Stimulated activated CD4-positive, alpha-beta T cell treated with anti-CD3 and anti-CD28 coated beads, Interleukin-12 subunit alpha, Interleukin-12 subunit beta, amount 100 ng/mL, for 48 hours (primary cell): ENCODE measurements at places on chromosomes 5 and 9.

GRCh38 chr5:170327168-170327567, 29.6 kb upstream of the LCP2 start:
- no peak for DNase-seq

DNA sequence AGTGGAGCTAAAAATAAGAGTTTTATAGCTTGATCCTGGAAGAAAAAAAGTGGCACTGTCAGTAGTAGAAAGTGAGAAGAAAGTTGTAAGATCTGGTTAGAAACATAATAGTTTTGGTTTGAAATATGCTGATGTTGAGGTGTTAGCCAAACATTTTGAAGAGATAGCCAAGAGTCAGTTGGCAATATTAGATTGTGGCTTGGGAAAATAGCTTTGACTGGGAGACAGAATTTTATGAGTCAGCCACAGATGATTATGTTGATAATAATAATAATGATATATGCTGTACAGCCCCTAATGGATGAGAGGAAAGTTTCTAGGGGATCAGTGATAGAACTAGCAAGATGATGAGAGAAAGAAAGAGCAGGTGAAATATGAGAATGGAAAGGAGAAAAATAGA, 12.4 kb upstream of the CDH18 start:
- DNase-seq, result no peak

DNA sequence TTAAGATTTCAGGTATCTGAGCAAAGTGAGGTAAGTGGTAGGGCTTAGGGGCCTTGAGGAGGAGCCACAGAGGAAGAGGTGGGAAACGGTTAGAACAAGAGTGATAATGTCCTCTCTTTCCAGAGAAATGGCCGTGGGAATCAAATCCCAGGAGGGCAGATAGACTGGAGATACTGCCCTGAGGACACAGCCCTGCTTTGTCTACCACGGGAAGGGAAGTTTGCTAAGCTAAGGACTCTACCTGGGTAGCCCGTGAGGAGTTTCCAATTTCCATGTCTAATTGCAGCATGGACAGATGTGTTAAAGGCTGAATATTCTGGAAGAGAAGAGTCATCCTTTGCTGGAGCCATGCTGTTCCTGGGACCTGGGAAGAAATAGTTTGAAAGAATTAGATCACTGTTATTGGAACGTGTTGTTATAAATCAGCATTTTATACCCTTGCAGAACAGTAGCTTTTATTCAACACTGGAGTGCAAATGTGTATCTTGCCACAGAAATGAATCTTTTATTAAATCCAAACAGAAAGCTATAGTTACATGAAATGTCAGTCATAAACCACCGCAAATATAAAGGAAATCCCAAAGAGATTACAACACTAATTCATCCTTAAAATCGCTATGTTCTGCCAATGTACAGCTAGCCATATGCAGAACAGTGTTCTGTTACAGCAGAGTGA, 133.2 kb upstream of the LHFPL2 start:
- DNase-seq, result no peak

DNA sequence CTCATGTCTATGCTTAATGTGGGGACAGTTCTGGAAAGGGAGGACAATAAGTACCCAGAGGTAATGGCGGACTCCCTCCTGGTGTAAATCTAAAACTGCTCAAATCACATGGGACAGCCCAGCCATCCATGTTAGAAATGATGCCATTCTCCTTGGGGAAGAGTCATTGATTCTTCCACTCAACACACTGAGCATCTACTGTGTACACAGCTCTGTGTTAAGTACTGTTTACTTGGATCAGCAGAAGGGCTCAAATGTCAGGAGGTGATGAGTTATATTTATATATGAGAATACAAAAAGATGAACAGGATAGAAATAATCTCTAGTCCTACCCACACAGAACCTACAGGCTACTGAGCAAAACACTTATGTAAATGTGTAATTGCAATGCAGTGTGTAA, 31.8 kb upstream of the NANS start:
- no peak for DNase-seq

DNA sequence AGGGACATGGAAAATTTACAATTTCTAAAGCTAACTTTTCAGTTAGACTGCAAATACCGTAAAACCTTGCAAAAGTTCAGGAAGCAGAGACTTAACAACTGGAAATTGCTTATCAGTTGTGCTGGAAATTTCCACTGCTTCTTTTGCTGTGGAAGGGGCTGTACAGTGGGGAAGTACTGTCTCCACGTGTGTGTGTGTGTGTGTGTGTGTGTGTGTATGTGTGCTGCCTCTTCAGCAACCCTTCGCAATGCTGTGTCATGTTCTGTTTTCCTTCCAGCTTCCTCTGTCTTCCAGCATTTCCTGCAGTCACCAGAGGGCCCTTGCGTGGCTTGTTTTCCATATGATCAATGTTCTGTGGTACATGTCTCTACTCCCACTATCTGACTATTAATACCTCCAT, 87.5 kb upstream of the RANBP3L start:
- no peak for DNase-seq

GRCh38 chr9:38292480-38292879, 100.0 kb upstream of the ALDH1B1 start:
- no peak for DNase-seq

DNA sequence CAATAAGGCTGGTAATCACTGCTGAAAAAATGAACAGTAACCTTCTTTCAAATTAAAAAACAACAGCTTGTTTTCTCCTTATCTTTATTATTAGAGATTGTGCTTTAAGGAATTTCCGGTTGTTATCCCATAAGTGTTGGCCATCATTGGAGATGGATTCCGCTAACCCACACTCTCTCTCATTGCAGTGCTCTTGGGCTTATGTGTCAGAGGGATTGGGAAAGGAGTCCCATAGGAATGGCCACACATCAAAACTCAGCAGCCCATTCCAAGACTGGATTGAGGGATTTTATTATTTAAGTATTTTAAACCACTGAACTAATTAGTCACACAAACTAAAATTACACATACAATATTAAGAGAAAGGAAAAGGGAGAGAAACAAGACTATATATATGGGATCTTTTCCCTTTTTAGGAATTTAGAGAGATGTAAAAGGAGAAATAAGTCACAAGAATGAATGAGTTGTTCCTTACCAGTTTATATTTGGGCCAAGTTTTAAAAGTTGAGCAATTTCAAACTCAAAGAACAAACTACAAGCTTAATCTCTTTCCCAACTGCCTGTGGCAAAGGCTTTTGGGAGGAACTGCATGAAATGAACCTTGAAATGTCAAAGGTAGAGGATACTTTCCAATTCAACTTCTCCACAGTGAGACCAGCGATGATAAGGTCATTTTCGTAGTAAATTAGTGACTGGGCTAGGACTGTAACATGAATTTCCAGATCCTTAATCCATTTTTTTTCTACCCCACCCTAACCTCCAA, 2.4 kb downstream of the SPINK6 start:
- DNase-seq, result no peak

GRCh38 chr9:97527626-97528528, 26.4 kb downstream of the TMOD1 start:
- DNase-seq, result no peak

DNA sequence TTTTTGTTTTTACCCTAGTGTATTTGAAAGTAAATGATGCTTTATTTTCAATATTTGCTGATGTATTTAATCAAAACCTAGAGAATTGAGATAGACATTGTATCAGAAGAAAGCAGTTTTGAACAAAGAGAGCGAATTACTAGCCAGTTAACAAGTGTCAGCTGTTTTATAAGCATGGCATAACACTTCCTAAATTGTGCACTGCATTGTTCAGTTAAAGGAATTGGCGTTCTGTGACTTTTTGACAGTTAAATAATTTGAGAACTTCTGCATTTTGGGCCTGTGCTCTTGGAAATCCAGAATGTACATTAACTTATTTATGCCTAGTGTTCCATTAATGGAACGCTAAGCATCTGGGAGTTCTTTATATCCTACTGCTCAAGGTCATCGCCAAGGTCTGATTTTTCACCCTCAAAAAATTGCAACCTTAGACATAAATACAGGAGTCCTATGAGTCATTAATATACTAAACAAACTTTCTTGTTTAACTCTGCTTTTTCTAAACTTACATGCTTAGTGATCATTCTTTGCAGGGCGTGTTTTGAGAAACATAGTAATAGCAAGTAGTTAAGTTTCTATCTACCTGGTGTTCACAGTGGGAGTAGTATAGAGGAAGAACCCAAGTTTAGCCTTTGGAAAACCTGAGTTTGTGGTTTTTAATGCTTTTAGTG, 31.1 kb downstream of the RASA1 start:
- no peak for DNase-seq

- DNase-seq, result no peak
Observed at GRCh38 chr5:9318031-9318430, 227.8 kb downstream of the SEMA5A start.

DNA sequence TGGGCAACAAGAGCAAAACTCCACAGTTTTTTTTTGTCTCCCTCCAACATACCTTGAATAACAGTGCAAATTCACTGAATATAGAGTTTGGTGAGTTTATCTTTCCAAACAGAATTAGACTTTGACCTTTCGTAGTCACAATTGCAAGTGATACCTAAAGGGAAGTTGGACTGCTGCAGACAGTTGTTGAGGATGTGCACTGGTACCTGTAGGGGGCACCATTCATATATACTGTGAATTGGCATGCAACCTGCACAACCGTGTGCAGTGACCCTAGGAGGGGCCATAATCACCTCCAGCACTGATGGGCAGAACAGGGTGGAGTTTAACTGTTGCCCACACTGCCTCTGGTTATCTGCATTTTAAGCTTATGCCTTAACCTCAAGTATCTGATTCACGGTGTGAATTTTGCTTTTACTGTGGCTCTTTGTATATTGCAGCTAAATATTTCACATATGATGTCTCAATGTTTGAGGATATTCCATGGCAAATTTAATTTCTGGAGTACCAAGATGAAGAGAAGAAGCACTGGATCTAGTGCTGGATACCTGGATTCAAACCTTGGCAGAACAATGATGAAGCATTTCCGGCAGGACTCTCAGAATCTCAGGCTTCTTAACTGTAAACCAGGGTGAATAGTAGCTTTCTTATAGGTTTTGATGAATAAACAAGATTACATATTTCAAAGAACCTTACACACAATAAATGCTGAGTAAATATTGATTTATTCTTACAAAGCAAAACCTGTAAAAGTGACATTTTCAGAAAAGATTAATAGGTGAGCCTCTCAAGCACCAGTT, 144.3 kb downstream of the ACTBL2 start:
- DNase-seq, result no peak
